ENCODE measurements at places on chromosomes 2 and 18.

DNA sequence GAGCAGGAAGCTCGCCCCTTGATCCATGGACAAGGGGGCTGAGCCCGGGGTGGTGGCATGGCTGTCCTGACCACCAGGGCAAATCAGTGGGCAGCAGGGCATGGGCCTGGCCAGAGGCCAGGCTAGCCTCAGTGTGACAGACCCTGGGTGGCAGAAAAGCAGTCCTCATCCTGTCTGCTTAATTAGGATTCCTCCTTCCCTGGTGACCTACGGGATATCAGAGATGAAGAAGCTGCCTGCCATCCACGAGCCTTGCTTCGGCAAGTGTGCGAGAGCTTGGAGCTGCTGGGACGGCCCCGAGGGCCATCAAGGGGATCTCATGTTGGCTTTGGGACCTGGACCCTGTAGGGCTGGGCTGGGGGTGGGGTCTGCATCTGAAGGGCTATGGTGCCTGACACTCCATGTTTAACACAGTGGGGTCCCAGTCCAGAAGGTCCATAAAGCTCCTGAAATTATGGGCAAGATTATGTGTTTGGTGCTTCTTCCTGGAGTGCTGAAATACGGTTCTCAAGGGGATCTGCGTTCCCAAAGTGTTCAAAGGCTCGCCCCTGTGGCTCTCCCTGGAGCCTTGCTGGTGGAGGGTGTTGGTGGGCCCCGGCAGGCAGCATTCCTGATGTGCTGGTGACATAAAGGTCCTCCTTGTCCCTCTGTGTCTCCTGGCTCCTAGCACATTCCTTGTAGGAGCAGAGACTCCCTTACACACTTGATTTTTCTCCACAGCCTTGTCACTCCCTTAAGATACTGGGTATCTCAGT, 52.6 kb downstream of the KCNIP3 start:
- DNase-seq = no peak

DNA sequence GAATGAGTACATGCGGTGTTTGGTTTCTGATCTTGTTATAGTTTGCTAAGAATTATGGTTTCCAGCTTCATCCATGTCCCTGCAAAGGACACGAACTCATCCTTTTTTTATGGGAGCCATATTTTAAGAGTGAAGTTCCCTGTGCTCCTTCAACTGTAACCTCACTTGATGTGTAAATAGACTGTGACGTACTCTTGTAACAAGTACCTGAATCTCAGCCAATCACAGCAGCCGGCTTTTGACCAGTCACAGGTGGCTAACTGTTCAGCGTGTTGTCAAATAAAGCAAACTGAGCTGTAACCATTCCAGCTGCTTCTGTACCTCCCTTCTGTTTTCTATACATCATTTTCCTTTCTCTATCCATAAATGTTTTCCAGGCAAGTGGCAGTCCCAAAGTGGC, 774.3 kb upstream of the HS6ST1 start:
- DNase-seq = no peak

DNA sequence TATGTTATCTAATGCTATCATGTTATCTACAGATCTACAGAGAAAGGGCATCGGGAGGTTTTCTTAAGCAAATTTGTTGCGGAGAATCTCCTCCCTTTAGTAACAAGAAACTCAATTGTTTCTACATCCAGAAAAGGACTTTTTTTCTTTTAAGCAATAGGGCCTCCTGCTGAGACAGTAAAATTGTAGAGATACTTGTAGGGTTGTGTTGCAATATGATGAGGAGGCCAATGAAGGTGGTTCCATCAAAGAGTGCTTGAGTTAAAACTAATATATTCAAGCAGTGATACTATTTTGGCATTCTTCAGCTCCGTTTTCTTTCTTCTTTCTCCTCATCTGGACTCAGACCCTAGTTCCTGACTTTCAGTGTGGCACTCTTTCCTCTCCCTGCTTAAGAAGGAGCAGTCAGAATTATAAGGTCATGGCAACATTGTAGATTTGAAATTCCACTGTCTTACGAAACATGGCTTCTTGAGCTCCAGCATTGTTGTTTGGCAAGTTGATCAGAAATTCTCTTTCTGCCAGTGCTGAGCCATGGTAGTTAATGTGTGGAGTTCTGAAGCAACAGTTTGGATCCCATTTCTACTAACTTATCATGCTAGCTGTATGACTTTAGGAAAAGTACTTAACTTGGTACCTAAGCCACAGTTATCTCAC, 202.0 kb upstream of the SLC14A2 start:
- no peak for DNase-seq

DNA sequence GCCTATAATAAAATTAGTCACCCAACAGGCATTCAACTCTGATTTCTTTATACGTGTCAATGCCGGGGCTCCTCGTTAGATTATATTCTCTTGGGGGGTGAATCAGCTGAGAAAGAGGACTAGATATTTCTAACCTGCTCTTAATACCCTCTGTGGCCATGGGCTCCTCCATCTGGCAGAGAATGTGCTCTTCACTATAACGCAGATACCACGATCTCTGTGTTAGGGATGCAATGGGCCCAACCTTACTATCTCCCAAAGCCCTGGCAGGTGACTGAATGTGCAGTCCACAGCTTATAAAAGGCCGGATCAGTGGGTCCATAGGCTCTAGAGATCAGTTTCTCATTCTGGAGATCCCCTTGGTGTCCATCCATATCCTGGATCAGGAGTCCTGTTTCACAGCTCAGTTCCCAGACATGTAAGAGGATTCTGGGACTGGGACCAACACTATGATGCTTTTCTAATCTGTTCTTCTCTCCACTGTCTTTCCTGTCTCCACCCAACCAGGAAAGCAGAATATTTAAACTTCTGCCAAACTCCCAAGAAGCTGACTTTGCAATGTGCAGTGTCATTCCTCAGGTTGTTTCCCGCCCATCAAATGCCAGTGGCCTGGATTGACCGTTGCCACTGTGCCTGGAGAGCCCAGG, 71.4 kb upstream of the CELF4 start:
- DNase-seq = no peak

DNA sequence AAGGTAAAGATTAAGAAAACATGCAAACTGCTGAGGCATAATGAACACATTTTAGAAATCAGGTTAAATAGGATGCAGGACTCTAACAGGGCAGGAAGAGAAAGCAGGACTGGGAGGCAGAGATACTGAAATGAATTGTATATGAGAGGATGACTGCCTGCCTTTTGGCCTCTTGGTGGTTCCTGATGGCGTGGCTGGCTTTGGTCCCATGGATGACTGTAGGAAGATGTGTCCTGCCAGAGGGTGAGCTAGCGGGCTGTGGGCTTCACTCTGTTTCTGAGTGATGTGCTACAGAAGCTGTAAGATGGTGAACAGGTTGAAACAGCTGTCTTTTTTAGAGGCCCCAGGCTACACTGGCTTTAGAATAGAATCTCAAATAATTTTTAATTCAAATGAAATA, 517.0 kb downstream of the SLC4A3 start:
- no peak for DNase-seq

DNA sequence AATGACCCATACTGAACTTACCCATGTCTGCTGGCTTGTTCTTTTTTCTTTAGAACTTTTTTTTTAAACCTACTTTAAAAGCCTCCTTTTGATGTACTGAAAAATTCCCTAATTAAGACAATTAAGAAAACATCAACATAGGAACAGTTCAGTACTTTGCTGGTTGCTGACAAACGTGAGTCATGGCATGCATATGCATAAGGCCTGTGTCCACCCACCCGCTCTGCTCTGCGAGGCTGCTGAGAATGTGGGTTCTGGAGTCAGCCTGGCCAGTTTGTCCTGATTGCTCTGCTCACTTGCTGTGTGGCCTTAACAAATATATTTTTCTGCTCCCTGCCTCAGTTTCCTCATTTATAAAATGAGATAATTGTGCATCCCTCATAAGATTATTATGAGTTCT, 27.3 kb downstream of the LAMA3 start:
- DNase-seq = no peak

- no peak for DNase-seq
Observed at GRCh38 chr2:160697817-160698216, 204.2 kb upstream of the RBMS1 start.

- DNase-seq = no peak
Observed at GRCh38 chr2:178219247-178219646, 24.9 kb downstream of the OSBPL6 start.

- no peak for DNase-seq
Observed at GRCh38 chr2:96247896-96248295, 17.9 kb downstream of the TMEM127 start.

DNA sequence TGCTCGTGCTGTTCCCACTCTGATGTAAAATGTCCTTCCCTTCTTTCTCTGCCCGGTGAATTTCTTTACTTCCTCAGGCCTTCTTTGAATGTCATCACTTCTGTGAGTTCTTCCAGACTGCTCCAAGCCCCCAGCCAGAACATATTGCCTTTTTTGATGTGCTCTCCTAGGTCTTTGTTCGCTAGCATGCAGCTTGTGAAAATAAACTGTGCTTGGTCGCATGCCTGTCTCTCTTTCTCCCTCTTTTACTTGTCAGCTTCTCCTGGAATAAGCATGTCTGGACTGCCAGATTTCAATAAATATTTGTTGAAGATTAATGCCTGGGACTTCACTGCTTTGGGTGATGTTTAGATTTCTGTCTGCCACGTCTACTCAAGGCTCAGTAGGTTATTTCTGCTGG, 82.7 kb upstream of the ARHGAP28 start:
- no peak for DNase-seq

DNA sequence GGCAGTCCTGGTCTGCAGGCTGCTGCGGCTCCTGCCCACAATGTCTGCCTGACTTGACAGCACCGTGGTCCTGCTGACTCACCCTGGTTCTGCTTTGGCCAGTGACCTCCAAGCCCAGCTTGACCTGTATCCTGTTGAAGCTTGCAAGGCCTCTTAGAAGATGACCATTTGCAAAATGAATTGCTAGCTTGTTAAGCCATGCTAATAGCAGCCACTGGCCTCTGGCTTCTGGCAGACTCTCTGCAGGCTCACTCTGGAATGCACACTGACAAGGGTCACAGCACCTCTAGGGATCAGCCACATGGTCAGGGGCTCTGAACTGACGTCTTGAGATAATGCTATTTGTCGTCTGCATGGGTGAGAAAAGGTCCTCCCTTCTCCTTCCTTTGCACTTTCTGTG, 25.9 kb downstream of the CNGA3 start:
- no peak for DNase-seq

- DNase-seq = no peak
Observed at GRCh38 chr2:167940734-167941507, 306.5 kb downstream of the STK39 start.

- DNase-seq = no peak
Observed at GRCh38 chr18:42185486-42185885, 230.5 kb downstream of the PIK3C3 start.

- DNase-seq = no peak
Observed at GRCh38 chr2:124566518-124566970, 541.5 kb downstream of the CNTNAP5 start.

DNA sequence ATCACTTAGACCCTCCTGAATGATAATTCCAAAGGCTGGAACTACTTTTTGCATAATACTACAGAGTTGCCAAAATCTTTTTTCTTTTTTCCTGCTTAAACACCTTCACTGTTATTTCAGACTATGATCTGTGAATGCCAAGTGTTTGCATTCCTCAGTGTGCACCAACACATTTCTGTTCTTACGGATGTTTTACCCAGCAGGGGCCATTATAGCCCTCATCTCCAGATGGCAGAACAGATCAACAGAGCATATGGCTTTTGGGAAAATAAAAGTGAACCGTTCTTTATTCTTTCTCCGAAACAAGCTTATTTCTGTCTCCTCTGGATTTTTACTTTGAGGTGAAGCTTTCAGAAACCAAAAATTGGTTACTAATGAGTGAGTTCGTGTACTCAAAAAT, 1226.6 kb upstream of the FAM98A start:
- no peak for DNase-seq

GRCh38 chr2:239884051-239884405, 141.1 kb downstream of the NDUFA10 start:
- DNase-seq = no peak

GRCh38 chr2:120468136-120468535, 122.2 kb downstream of the INHBB start:
- no peak for DNase-seq

GRCh38 chr2:139813340-139813739, 1033.2 kb upstream of the NXPH2 start:
- no peak for DNase-seq

GRCh38 chr2:234686088-234686890, 189.4 kb upstream of the ARL4C start:
- no peak for DNase-seq

GRCh38 chr18:1774261-1774660, 797.0 kb downstream of the METTL4 start:
- DNase-seq = no peak

DNA sequence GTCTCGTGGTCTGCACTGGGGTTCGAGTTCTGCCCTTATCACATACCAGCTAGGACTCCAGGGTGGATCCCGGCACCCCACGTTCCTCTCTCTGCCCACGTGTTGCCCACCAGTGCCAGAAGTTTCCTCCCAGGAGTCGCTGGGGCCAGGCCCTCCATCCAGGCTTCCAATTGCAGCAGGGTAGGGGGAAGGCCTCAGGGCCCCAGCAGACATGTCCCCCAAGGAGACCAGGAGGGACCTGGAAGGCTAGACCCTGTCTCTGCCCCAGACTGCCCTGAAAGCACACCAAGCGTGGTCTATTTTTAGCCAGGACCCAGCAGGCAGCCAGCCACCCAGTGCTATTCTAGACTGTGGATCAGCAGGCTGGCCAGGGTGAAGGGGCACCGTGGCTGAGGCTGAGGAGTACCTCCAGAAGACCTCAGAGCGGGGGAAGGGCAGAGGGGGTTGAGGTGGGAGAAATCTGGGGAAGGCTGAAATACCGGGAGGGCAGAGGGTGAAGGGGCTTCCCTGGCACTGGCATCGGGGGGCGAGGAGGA, 18.8 kb upstream of the TNS1 start:
- DNase-seq = no peak

DNA sequence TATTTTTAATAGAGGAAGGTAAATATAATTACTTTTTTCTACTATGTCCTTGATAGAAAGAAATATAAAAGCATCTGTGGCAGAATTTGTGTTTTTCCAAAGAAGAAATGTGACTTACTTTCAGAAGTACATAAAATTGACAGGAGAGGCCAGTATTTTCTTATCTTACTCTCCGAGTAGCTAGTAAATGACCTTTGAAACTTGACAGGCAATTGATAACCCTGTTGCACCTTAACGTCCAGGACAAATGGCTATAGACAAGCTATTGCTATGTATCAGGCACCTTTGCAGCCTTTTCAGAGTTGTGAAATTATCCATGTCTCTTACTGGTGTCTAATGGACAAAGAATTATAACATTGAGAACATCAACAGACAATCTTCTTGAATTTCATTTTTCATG, 63.0 kb upstream of the TNFRSF11A start:
- DNase-seq = no peak

DNA sequence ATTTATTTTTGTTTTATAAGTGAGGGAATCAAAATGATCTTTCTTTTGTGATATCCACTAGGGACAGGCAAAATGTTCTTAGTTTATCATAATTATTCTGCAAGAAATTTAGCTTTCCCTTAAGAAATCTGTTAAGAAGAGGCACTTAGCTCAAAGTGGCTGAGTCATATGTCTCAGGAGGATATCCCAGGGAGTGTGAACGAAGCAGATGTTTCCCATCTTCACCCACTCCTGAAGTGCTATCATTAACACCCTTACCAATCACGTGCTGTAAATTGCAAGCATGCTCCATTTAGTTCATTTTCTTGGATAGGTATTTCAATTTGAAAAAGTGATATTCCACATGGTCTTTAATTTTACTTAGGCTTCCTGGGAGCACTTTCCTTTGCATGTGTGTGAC, 774.3 kb upstream of the TMEFF2 start:
- no peak for DNase-seq

Data from immature natural killer cell (primary cell).